SW480 (cell line): ENCODE measurements at places on chromosomes 5 and 9.

- DNase-seq = no peak
These were observed 4.7 kb downstream of the C5orf46 start for GRCh38 chr5:147901599-147902039.

DNA sequence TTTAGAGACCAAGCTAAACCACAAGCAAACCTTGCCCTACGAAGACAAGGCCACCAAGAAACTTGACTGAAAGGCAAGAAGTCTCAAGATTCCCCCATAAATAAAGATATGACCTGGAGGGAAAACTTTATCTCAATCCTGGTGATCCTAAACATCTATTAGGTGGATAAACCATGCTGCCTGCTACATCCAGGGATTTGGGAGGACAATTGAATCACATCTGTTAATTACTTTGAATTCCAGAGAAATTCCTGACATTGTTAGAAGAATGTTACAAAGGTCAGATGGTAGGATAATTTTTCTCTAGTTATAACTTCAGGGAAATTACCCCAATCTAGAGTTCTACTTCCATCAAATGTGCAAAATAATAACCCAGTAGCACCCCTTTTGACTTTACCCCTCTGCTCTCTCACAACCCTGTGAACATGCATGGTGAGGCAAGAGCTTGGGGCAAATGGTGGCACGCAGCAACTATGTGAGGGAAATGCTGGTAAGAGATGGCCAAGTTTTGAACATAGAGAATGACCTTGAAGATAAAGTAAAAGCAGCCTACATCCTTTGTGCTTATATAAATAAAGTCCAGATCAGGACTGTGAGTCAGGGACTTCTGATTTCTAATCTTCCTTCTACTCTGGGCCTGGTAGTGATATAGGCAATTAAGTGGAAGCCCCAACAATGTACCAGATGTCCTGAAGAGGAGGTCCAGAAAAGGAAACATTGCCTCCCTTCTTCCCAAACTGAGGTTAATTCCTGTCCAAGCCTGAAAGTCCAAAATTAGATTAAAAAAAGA is 57.1 kb upstream of the PTGER4 start:
- no peak for DNase-seq

DNA sequence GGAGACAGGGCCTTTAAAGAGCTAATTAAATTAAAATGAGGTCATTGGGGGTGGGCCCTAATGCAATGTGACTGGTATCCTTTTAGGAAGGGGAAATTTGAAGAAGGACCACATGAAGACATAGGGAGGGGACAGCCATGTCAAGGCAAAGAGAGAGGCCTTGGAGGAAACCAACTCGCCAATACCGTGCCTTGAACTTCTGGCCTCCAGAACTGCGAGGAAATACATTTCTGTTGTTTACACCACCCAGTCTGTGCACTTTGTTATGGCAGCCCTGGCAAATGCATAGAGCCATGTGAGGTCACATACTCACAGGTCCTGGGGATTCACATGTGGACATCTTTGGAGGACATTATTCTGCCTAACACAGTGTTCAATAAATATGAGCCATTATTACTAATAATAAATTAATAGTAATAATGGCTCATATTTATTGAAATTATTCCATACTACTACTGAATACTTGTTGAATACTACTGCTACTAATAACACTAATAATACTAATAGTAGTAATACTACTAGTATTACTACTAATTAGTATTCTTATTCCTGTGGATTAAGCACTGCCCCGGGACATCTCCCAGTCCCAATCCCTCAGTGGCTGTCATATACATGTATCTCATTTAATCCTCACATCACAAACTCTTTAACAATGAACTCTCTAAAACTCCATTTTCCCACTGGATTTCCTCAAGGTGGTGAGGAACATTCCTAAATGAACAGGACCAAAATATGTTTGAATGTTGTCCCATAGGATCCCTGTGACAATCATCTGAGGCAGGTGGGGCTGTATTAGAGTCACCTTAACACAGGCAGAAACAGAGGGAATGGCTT is 8.4 kb downstream of the TRAF1 start:
- no peak for DNase-seq

DNA sequence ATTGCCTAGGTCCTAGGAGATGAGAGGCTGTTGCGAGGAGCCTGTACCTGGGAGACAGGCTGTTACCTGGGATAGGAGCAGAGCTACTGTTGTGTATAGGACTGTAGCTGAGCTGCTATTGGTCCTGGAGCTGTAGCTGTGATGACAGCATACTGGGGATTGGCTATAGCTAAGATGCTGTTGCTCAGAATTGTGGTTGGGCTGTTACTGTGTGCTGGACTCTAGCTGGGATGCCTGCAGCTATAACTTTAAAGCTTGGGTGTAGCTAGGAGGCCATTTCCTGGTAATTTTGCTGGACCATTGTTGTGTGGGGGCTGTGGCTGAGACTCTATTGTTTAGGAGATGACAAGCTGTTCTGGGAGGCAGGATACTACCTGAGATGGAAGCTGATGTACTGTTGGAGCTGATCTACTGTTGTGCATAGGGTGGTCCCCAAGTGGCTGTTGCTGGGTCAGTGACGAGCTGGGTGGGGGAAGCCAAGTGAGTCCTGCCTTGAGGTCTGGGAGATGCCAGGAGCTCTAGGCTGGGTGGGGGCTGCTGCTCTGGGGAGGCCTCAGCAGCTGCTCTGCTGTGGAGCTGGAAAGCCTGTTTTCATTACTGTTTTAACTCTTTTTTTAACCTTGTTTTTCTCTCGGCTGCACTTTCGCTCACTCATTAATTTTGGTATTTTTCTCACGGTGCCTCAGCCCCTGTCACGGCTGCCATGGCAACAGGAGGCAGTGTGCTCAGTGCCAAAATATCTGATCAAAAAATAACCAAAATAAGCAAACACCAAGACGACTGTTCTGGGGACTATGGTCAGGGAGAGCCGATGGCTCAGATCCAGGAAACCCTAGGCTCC is 3.0 kb upstream of the PCDH1 start:
- DNase-seq = no peak

DNA sequence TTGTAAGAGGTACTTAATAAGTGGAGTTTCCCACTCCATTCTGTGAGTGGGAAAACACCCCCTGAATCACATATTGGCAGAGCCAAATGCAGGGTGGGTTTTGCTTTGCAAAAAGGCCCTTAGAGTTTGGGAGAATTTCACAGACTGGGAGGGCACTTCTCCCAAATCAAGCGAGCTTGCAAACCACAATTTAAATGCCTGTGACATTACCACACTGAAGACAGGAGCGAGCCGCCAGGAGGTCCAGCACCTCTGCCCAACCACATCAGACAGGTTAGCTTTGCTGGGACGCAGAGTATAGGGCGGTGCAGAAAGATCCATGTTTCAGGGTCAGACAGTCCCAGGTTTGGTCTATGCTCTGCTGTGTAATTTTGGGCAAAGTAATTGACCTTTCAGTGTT is 2.3 kb downstream of the ALAD start:
- peak; percentile 77 for DNase-seq
